ENCODE measurements at places on chromosomes 6 and 20.
A peak's percentile ranks its signal among the peaks of the same experiment; 100 is the strongest.

GRCh38 chr6:80744213-80744612 lies 637.7 kb downstream of the BCKDHB start:
- DNase-seq, result no peak

- no peak for DNase-seq
Observed at GRCh38 chr6:98672681-98673475, 161.5 kb upstream of the POU3F2 start.

- no peak for DNase-seq
Observed at GRCh38 chr6:132995432-132995831, 181.1 kb downstream of the RPS12 start.

DNA sequence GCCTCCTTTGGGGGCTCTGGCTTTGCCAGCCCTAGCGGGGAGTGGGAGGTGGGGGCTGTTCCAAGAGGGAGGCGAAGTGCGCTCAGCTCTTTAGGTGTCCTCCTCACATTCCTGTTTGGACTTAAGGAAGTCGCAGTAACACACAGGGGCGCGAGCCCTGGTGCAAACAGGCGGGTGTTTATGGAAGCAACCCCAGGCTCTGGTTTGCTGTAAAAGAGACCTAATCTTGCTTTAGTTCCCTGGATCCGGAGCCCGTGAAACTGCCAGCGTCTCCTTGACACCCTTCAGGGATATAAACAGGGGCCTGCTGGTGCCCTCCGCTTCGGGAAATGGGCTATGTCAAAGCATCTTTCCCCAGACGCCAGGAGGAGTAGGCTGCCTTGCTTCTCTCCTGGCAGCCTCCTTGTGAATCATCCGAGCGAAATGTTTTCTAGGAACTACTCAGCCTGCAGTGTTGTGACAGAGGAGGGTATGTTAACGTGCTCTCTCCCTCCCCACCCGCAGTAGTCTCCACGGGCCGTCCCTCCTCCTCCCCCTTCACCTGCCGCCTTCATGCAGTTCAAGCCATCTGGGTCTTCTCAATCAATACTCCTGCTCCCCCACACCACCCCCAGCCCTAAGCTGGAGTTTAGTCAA lies 168.0 kb upstream of the LRFN2 start:
- no peak for DNase-seq

GRCh38 chr20:55437798-55438415 lies 567.4 kb downstream of the CBLN4 start:
- DNase-seq, result no peak

DNA sequence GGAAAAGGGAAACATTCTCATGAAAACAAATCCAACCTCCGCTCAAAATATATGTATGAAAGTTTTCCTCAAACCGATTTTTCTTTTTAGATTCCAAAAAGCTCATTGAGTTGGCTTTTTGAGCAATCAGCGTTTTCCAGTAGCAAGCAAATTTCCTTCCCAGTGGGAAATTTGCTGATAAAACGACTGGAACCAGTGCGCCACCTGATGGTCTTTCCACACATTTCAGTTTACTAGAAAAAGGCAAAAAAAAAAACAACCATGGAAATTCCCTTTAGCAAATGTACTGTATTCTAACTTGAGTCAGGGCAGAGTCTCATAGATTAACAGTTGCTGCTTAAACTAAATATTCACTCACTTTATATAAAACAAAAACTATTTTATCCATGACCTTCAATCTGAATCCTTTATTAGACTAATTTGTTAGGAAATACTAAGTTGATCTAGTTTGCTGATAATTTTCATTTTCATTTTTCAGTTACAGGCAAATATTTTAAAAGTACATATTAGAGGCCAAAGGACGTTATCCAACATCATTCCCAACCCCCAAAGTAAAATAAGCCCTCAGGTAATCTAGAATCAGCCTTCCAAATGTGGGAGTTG lies 271.5 kb downstream of the FOXA2 start:
- no peak for DNase-seq

GRCh38 chr20:23488470-23488869 lies 2.4 kb upstream of the CST8 start:
- DNase-seq, result no peak

DNA sequence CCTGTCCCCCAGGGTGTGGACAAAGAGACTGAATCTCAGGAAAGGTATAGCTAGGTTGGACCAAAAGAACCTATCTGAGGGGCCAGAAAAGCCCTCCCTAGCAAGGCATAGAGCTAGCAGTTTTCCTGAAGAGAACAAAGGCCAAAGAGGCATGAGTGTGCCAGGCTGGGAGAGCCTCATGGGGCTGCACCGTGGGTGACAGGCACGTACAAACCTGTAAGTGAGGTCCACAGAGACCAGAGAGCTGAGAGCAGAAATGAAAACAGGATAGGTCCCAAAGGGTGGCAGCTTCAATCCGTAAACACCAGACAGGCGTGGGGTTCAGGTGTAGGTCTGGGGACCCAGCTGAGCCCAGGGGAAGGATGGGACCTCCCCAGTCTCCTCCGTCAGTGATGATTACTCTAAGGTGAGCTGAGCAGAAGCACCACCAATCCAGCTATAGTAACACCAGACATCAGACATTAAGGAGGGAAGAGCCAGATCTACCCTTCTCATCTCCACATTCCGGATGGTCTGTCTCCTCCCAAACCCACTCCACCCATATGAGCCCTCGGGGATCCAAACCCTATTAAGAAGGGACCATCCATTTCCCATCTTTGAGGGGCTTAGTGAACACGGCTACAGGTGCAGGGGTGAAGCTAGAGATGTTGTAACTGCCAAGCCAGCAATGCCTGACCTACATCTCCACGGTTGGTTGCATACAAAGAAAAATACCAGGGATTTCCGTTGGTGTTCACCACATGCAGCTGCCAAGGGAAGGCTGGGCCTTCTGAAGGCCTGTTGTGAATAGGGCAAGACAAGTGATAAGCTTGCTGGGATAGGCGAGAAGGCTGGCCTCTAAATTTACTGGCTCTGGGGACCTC lies 38.3 kb downstream of the BCL2L1 start:
- DNase-seq, result no peak

- no peak for DNase-seq
Observed at GRCh38 chr6:28969129-28969528, 36.0 kb downstream of the ZNF311 start.

DNA sequence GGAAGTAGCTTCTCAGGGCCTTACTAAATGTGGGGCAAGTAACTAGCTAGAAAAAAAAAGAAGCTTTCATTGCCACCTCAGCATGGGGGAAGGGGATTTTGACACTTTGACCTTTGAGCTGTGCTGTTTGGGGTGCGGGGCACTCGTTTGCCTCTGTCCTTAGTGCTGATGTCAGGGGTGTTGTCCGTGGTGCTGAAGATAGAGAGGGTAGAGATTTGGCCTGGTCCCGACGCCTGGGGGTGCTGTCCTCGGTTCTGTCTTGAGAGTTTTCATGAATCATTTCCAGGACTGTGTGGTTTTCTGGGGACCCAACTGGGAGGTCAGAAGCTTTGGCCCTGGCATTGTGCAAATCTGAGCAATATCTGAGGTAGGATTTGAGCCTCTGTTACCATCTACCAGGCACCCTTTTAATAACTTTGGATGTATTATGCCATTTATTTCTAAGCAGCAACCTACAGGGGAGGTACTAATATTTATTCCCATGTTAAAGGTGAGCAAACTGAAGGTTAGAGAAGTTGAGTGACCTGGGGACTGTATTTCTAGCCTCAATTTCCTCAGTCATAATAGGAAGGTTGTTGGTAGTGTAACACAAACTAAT lies 78.0 kb downstream of the DLGAP4 start:
- DNase-seq, result peak; percentile 16

DNA sequence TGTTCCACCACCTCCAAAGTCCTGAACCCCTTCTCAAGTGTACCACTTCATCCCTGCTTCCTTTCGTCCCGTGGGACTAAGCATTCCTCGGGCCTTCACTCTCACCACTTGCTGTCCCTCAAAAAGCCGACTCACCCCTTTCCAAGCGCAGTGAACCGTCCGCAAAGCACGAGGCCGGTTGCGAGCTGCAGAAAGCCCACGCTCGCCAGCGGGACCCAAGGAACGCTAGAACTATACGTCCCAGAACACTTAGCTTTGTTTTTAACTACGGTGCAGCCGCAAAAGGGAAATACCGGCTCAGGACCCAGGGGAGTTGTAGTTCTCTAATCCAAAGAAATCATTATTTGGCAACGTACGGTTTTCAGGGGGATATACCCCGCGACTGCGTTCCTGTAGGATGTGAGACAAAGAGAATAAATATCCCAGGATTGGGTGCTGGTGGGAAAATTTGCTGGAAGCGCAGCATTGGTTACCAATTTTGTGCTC lies 416 bp upstream of the POLR1H start:
- no peak for DNase-seq

DNA sequence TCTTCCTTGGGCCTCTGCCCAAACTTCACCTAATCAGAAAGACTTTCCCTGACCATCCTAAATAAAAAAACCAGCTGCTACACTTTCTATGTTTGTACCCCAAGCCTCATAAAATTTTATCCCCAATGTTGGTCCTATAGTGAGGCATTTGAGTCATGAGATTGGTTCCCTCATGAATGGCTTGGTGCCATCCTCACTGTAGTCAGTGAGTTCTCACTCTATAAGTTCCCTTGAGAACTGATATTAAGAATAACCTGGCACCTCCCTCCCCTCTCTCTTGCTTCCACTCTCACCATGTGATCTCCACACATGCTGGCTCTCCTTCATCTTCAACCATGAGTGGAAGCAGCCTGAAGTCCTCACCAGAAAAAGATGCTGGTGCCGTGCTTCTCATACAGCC lies 316.9 kb upstream of the PRDM1 start:
- DNase-seq, result no peak

GRCh38 chr20:50333812-50334211 lies 143.2 kb downstream of the CEBPB start:
- no peak for DNase-seq

DNA sequence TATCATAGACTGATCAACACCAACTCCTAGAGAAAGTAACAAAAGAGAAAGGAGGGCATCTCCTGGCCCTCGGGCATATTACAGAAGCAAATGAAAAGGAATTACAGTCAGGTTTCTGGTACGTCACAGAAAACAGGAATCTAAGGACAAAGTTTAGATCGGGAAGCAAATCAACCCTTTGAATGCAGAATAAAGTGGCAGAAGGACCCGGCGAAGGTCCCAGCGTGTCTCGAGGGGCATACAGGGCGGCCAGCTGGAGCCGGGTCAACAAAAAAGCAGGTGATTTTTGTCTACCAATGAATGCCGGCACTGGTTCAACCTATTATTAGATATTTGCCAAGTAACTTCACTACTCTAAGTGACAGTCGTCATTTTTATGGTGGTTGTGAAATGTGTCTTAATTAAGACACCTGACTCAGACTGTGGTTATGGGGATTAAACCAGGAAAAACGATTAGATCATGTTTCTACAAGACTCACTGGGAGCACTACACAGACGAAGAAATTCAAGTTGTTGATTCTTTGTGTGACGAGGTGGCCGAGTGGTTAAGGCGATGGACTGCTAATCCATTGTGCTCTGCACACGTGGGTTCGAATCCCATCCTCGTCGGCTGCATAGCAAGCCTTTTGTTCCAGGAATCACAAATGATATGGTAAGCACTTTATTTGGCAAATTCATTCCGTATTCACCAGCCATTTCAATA lies 12.4 kb upstream of the ZSCAN9 start:
- no peak for DNase-seq

- no peak for DNase-seq
Observed at GRCh38 chr20:62700261-62700930, 8.2 kb upstream of the NTSR1 start.

- no peak for DNase-seq
Observed at GRCh38 chr20:49496553-49497397, 14.3 kb upstream of the KCNB1 start.

DNA sequence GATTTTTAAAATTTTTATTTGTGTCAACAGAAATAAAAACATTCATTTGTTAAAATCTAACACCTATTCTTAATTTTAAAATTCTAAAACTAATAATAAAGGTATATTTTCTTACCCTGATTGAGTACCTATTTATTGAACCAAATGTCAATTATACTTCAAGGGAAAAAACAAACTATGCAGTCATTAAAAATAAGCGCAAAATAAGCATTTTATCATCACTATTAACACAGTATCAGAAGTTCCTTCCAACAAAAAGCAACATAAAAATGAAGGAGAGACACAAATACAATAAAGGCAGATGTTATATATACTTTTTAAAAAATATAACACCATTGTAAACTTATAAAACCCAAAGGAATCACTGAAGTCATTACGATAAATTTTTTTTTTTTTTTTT lies 52.7 kb downstream of the ZHX3 start:
- no peak for DNase-seq
